ENCODE measurements at places on chromosomes 16 and 17.

- DNase-seq = no peak
Measured at GRCh38 chr17:2366747-2367494, 29.6 kb downstream of the SGSM2 start.

GRCh38 chr16:85965125-85965524 lies 66.2 kb downstream of the IRF8 start:
- DNase-seq = no peak

DNA sequence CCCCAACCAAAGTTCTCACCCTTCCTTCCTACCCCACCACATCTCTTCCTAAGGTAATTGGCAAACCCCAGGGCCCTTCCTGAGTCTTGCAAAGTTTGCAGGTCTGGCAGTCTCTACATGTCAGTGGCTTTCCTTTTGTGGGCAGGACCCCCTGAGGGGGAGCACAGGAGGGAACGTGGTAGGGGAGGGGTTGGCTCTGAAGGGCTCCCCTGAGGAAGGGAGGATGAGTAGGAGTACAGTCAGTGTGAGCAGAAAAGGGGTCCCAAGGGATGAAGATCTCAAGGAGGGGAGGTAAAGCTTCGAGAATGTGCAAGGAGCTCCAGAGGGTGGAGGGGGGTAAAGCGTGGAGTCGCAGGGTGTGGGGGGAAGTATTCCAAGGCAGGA lies 206.9 kb downstream of the RAB11FIP4 start:
- no peak for DNase-seq

- DNase-seq = no peak
Measured at GRCh38 chr17:38889745-38890409, 20.0 kb downstream of the LASP1 start.

DNA sequence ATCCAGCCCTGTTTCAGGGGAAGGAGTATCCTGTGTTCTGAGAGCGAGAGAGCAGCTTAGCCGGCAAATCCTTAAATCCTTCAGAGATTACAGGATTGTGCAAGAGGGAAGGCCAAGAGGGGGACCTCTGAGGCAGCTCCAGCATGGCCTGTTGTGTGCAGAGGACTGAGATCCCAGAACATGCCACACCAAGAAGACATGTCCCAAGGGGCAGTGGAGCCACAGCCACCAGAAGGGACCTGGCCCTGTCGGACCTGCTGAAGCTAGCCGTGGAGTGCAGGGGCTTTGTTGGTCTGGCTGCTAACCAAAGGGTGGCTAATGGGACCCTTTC lies 1.6 kb upstream of the MRC2 start:
- no peak for DNase-seq

DNA sequence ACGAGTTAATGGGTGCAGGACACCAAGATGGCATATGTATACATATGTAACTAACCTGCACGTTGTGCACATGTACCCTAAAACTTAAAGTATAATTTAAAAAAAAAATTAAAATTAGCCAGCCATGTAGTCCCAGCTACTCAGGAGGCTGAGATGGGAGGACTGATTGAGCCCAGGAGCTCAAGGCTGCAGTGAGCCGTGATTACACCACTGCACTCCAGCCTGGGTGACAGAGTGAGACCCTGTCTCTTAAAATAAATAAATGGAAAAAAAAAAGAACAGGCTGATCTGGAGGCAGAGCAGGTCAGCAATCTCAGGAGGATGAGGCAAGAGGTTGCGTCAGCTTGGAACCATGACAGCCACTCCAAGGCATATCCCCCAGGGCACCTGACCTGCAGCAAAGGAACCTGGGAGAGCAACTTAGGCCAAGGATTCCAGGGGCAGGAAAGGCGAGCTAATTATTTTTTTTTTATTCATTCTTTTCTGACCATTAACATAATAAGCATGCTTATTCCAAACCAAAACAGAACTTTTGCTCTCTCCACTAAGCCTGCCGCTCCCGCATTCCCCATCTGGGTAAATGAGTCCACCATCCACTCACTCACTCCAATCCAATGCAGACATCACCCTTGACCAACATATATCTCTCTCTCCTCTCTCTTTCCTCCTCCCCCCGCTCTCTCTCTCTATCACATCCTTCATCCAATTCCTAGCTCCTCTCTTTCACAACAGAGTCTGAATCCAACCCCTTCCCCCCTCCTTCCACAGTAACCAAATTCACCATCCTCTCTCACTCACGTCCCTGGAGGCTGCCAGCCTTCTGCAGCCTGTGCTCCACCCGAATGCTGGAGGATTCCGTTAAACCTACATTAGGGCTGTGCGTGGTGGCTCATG lies 47.7 kb downstream of the TK2 start:
- no peak for DNase-seq
